Naive thymus-derived CD4-positive, alpha-beta T cell (primary cell): ENCODE measurements at places on chromosomes 7 and 10. TPM values are rescaled to one million over a fixed set of nuclear protein-coding genes. Genes with fewer than 3 reads are reported as not detected.

DNA sequence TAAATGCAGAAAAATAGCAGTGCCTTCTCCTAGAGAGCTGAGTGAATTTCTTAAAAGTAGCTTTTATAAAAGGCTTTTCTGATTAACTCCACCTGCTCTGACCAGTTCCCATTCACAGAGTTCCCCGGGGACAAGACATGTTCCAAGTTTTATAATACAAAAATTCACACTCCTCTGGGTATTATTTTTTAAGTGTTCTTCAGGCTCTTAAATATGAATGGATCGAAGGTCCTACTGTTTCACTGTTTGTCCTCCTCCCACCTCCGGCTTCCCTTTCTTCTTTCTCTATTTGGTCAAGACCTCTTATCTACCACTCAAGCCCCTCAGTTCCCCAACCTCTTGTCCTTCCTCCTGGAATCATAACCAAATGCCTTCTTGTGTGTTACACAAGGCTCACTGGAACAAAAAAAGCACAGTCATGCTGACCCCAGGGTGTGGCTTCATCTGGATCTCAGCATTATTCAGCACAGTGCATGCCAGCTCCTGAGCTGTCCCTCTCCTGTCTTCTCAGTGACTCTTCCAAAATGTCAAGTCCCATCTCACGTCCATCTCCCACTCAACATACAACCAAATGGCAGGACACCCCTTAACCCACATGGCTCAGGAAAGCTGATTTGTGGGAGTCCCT, 222.4 kb downstream of the SORCS1 start:
- DNase-seq = no peak

Gene FAM237B
- not detected for total RNA-seq

Gene OR9A2
- total RNA-seq = not detected

DNA sequence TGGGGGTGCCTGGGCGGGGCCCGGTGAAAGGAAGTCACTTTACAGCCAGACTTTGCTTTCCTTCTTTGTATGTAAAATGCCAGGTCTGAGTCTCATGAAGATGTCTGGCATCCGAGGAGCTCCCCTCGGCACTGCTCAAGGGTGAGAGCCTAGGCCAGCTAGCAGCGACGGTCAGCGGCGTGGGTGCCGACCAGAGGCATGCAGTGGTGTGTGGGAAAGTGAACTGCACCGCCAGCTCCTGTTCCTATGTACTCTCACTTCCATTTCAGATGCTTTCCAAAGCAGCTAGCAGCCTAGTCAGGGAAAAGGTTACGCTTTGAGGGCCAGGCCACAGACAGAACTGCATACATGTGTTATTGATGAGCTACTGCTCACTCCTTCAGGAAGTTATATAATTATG, 172.8 kb downstream of the ZMYND11 start:
- DNase-seq = no peak

Gene NOS3
- 15.6 and 19.1 TPM in 2 replicates for total RNA-seq

GRCh38 chr7:132750530-132751217, 174.4 kb upstream of the PLXNA4 start:
- no peak for DNase-seq

DNA sequence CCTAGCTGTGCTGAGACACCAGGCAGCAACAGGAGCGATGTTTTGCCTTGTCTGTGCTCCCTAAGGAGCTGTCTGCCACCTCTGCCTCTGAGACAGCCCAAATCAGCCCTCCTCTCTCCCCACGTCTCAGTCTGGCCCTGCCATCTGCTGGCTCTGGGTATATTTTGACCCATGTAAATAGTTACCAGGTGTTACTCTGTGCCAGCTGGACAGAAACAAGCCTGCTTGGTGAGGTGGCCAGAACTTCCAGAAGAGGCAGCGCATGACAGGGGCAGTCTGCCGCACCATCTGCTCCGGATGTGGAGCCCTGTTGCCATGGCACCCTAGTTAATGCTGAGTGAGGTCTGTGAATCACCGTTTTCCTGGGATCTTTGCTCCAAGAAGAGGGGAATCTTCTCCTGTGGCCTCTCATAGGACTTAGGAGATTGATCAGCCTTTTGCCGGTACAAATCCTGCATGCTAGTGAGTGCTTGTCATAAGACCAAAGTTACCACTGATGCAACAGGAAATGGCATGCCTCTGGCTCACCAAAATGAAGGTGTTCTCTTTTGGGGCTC, 31.8 kb downstream of the GSTO2 start:
- DNase-seq = no peak

GRCh38 chr7:4080954-4081353, 601.1 kb upstream of the FOXK1 start:
- no peak for DNase-seq

DNA sequence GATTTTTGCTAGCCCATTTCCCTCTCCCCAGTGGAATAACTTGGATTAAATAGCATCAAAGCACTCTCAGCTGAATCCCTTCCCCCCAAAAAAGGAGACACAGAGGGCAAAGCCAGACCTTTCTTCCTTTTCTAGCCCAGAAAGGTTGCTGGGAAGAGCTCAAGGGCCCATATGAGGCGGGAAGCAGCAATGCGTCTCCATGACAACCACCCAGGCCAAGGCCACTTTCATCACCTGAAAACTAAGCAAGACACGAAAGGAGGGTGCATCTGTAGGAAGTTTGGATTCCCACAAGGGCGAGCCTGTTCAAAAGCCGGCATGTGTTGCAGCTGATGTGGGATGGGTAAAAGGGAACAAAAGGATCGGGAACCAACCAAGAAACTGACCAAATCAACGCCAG, 229.1 kb downstream of the PLXNA4 start:
- no peak for DNase-seq

GRCh38 chr7:82335001-82335400, 108.6 kb downstream of the CACNA2D1 start:
- no peak for DNase-seq

Gene NPY
- total RNA-seq = not detected

Gene ADAMTS14
- total RNA-seq = 0.10 TPM in 2 replicates

- no peak for DNase-seq
Observed at GRCh38 chr10:59748834-59749233, 4.4 kb downstream of the MRLN start.

DNA sequence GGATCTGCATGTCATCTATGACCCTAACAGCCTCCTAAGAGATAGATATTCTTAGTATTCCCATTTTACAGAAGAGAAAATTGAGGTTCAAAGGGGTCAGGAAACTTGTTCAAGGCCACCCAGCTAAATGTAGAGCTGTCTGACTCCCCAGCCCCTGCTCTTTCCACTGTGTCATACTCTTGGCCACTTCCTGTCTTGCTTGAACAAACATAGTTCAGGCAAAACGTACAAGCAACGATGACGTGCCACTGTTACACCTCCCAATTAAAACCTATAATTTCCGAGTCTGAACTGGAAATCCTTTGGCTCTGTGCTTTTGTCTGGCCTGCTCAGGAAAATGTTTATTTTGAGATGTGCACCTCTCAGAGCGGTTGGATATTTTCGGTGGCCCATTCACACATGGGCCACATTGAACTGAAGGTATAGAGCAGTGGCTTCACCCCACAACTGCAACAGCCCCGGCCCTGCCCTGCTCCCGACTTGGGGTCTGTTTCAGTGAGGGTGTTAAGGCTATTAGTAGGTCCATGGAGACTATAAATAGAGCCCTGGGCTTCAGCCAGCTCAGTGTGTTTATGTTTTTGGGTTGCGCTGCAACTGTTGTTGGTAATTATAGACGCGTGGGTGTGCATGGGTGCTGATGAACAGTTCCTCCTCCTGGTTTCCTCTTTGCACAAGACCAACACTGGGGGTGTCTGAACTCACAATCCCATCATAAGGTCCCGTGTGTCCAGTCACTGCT, 172.3 kb upstream of the ADO start:
- DNase-seq = peak; percentile 65

DNA sequence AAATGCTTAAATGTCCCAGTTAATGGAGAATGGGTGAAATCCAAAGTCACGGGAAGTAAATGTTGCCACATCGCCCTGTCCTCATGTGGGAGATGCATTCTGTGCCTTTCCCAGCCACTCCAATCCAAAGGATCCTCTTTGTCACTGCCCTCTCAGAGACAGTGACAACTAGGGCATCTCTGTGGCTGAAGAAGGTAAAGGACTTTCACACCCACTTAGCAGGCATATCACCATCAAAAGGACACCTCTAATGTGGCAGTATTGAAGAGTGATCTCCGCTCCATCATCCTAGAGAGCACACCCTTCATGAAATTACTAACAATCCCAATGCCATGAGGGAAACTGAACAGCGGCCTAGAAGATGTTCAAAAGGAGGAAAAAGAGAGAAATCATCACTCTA, 13.6 kb downstream of the ATXN7L1 start:
- DNase-seq = no peak

Gene OR2A1
- not detected for total RNA-seq

DNA sequence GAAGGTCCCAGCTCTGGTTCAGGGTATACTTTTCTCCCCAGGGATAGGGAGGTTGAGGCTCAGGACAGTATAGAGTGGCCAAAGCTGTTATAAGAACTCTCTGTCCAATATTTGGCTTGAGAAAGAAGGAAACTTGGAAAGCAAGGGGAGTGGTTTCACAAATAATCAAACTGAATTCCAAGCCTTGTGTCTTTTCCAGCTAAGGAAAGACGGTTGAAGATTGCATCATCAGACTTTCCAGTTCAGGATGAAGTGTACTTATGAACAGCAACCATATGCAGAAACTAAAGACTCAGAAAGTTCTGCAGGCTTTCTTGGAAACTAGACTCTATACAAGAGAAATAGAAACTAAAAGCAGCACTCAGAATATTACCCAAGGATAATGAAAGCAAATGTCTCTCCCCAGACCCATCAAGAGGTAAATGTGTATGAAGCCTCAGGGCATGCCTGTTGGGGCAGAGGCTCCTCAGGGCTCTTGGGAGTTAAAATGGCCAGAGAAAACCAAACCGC, 46.4 kb downstream of the RAMP3 start:
- DNase-seq = no peak

- no peak for DNase-seq
Observed at GRCh38 chr7:45888993-45889366, 692 bp downstream of the IGFBP1 start.

DNA sequence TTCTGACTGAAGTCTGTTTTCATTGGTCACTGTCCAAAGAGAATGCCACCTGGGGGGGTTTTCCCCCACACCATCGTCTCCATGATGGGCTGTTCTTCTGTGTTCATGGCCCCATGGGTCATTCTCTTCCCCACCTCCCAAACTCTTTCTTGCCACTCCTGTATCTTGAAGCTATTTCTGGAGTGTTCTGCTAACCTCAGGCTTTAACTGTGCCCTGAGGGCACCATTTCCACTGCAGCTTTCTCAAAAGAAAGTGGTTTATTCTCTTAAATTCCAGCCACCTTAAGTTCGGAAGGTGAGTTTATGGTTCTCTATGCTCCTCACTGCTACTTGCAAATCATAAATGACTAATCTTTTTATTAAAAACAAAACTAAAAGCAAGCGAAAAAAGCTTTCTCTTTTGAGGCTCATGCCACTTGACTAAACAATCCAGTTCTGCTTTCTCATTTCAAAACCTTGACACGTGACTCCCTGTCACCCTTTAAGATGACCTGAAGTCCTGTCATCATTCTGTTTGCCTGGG, 7.4 kb upstream of the APBB1IP start:
- no peak for DNase-seq

DNA sequence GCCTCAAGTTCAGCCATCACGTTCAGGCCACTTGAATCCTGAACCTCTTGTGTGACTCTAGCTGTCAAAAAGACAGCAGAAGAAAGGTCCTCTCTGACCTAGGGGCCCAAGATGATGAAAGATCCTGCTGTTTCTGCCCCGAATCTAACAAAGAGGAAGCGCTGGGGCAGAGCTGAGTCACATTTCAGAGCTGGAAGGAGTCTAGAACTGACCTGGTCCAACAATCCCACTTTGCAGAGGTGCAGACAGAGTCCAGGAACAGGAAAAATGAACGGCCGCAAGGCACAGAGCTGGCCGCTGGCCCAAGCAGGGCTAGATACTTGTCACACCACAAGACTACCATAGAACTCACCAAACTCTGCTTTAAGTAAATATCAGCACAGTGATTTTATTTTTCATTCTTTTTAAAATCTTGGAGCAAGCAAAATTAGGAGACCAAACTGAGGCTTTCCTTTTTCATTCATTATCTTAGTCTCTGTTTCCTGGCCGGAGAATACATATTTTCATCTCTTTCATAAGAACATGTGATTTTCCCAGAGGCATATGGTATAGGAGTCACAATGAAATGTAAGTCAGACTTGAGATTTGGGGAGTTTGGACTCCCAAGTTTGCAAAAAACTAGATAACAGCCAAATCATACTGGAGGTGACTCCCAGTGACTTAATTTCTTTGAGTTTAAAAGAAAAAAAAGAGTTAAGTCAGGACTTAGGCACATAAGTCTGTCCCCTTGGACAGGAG, 52.8 kb downstream of the CHST15 start:
- no peak for DNase-seq

DNA sequence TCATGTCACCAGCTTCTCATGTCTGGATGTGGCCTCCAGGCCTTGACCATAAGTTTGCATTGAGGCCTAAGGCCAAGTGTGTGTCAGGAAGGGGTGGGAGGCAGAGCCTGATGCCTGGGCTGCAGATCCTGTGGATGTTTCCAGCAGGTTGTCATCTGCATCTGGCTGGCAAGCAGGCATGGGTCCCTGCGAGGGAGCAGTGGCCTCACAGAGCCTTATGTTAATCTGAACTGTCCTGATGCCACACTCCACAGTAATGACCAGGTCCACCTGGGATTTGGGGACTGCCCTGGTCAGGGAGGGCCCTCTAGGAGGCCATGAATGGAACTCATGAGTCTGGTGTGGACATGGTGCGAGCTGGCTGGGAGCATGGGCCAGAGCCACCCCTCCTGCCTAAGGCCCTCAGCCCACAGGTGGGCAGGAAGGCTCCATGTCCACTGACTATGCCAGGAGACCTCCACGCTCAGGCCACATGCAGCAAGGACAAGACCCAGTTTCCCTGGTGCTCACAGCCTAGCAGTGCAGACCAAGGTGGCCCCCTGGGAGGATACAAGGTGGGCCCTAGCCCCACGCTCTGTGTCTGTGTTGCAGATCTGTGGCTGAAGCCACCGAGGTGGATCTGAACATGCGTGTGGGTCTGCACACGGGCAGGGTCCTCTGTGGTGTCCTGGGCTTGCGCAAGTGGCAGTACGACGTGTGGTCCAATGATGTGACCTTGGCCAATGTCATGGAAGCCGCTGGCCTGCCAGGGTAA, 83.1 kb downstream of the ADCY1 start:
- DNase-seq = no peak

DNA sequence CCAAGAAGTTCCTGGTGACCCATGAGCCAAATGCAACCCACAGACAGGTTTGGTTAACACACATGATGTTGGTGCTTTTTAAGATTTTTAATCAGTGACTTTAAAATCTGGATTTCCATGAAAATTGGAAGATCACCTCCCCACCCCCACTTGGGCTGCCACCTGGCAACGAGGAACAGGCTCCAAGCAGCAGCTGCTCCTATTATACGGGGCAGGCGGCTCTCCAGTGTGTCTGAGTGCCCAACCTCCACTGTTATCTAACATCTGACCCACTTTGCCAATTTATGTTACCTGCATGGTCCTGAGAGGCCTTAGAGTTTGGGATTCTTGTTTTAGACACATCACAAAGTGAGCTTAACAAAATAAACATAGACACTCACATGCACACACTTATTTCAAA, 56.4 kb downstream of the SGMS1 start:
- no peak for DNase-seq

GRCh38 chr7:11727864-11728263, 104.1 kb downstream of the THSD7A start:
- DNase-seq = no peak

- DNase-seq = no peak
Observed at GRCh38 chr10:77383861-77384553, 253.6 kb downstream of the KCNMA1 start.
